ACHN (cell line): ENCODE measurements at places on chromosomes 5 and 9.

DNA sequence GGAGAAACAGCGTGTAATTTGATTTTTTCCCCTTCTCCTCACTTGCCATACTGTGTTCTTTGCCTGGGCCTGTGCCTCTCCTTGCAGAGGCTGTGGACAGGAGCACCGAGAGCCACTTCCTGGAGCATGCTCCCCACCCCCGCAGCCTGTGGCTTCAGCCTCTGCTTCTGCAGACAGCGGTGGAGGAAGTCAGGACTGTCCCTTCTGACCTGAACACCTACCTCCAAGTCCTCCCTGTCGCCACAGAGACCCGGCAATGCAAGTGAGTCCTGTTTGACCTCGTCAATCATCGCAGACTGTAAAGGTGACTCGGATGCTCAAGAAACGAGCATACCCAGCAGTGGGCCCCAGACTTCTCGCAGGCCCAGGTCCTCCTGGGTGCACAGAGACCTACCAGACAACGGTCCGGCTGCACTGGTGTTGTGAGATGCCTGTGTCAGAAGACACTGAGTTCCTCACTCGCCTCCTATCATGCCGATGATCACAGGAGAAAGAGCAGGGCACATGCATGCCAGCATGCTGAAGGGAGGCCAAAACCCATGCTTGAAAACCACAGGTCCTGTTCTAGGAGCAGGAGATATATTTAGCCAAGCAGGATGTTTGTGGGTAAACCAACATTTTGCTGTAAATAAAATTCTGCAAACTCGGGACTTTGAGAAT is 198.8 kb downstream of the AUH start:
- peak; percentile 9 for DNase-seq

- peak; percentile 27 for DNase-seq
These were observed 29.2 kb downstream of the NR2F1 start for GRCh38 chr5:93611976-93612854.

- no peak for DNase-seq
These were observed 178.0 kb downstream of the ACTL7B start for GRCh38 chr9:108677776-108678175.

- no peak for DNase-seq
These were observed 317.1 kb upstream of the CLINT1 start for GRCh38 chr5:158175934-158176481.

DNA sequence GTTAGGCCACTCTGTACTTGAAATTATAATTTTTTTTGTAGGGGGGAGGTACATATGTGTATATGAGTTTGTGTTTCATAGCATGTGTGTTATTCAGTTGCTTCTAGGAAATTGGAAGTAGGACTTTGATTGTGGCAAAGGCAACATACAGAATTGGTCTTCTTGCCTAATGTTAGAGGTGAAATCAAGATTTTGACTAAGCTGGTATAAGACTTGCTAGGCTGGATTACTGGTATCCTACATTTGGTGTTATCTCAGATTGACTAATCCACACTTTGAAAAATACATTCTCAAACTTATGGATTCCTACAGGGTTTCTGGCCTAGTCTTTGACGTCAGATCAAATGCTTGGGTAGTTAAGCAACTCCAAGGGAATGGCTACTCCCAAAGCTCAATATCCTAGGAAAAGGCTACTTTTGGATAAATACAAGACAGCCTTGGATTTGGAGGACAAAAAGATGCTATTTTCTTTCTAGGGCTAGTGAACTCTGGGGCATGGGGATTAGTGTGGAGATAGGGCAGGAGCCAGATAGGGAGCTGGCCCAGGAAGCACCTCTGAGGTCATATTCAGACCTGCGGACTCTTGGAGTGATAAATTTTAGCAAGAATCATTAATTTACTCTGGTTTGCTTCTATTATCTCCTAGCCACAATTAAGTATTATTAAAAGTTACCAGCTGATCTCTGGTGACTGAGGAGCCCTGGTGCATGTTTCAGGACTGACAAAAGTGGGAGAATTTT is 144.0 kb upstream of the RPS23 start:
- DNase-seq, result no peak

DNA sequence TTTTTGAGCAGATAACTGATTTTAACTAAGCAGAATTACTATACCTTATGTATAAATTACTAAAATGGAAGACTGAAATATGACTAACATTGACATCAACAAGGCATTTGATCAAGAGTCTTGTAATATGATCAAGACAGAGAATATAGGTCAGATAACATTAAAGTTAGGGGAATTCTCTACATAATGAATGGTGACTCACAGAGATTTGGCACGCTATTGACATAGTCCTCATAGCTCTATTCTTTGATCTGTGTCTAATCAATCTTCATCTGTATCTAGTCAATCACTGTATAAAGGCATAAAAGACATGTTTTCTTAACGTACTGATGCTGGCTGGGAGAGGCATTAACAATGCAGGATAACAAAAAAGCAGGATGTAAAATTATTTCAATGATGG is 17.4 kb downstream of the ABITRAM start:
- DNase-seq, result no peak

- DNase-seq, result no peak
These were observed 2.3 kb downstream of the NKX2-5 start for GRCh38 chr5:173232499-173233346.

DNA sequence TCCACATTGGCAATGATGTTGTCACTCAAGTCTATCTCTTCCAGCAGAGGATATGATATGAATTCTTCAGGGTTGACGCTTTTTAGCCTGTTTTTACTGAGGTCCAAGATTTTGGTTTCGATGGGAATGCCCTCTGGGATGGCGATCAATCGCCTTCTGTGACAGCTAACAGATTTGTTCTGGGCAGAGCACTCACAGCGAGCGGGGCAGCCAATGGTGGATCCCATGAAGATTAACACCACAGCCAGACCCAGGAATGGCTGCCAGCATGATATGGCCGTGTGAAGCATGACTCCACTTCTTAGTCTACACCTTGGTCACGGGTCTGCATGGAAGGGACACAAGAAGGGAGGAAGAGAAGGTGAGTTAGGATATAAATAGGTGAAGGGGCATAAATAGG is 377.1 kb upstream of the C9orf72 start:
- no peak for DNase-seq

DNA sequence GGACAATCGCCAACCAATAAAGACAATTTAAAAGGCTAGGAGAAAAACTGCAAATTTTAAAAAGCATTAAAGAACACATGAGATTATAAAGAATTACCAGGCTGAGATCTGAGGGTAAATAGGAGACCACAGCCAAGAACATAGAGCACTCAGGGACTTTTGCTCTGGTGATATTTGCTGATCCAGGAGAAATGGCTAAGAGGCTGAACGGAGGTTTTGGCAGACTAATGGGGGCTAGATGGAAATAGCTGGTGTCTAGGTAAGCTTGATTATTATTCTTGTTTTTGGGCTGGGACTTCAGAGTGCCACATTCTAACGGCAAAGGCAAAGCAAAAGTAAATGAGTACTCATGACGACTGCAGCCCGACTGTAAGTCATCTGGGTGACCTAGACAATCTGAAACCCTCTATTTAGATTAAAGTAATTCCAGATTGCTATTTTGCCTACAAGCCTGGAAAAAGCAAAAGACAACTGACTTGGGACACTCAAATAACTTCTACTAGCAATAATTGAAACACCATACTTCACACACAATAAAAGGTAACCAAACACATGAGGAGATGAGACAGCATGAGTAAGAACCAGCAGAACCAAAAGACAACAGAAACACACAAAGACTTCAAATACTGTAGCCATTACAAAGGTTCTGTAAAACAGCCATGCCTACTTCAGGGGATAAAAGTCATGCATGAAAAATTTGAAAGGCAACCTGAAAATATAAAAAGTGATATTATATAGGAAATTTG is 68.8 kb downstream of the JAKMIP2 start:
- no peak for DNase-seq

GRCh38 chr5:67259548-67260215 is 63.1 kb upstream of the CD180 start:
- no peak for DNase-seq

- peak; percentile 29 for DNase-seq
These were observed 160.2 kb downstream of the MACROH2A1 start for GRCh38 chr5:135238622-135239452.

DNA sequence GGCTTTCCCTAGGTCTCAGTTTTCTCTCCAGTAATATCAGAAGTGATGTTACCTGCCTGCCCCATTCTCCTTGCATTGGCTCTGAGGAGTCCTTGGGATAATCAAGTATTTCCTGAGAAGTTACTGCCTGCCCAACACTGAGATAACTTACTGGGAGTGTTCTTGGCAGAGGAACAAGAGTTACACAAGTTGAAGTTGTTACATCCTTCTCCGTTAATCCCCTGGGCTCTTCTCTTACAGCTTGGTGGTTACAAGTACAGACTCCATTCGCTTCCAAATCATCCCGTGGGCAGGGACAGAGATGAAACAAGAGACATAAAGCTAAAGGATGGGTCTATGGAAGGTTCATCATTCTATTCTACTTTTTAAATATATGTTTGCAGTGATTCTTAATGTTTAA is 74.1 kb upstream of the SAP30L start:
- DNase-seq, result no peak

GRCh38 chr5:125026867-125027731 is 280.7 kb upstream of the ZNF608 start:
- DNase-seq, result no peak

- no peak for DNase-seq
These were observed 38.4 kb downstream of the RASGRF2 start for GRCh38 chr5:80998590-80998979.

- DNase-seq, result no peak
These were observed 22.1 kb downstream of the LMX1B start for GRCh38 chr9:126635661-126636439.

GRCh38 chr5:168332042-168332441 is 40.6 kb downstream of the WWC1 start:
- DNase-seq, result no peak

DNA sequence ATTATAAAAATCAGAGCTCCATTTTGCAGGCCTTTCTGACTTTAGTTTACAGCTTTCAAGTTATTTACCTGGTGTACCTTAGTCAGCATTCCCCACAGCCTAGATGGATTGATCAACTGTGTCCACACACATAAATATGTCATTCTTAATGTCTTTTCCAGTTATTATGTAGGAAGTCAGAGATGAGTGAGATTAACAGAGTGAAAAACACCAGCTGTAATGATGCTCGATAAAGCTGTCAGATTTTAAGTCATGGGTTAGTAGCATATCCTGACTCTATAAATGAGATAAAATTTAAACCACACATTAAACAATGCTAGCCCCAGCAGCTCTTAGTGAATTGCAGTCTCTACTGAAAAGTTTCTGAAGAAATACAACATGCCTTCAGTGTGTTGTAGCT is 48.9 kb downstream of the NUDT12 start:
- no peak for DNase-seq

- DNase-seq, result no peak
These were observed 106.2 kb upstream of the CLINT1 start for GRCh38 chr5:157965040-157965678.

DNA sequence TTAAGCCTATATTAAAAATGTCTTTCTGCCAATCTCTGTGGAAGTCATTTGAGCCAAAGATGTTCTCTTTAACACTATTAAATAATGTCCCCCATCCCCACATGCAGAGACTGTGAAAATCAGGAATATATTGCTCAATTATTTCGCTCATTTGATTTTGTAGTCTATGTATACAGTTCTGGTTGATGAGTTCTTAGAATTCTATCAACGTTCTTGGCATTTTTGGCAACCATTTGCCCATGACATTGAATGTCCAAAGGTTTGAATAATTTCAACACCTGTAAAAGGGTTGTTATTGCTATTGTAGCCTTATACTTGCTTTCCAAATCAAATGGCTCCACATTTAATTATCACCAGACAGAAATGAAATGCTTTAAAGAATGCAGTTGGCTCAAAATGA is 536.1 kb downstream of the CAAP1 start:
- DNase-seq, result peak; percentile 6

DNA sequence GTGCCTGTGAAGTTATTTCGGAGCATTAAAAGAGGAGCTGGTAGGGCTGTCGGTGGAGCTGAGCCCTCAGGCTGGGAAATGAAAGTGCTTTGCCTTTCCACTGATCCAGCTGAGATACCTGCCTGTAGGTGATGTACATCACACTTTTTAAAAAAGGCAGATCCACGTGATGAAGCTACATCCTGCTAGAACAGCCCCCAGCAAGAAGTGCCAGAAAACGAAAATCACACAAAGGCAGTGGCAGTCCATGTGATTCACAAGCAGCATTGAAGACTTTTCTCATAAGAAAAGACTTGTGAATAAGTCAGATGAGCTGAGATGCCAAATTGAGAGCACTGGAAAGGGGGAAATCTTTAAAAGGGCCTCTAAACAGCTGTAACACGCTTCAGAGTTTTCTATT is 765.1 kb downstream of the PTPRD start:
- no peak for DNase-seq

DNA sequence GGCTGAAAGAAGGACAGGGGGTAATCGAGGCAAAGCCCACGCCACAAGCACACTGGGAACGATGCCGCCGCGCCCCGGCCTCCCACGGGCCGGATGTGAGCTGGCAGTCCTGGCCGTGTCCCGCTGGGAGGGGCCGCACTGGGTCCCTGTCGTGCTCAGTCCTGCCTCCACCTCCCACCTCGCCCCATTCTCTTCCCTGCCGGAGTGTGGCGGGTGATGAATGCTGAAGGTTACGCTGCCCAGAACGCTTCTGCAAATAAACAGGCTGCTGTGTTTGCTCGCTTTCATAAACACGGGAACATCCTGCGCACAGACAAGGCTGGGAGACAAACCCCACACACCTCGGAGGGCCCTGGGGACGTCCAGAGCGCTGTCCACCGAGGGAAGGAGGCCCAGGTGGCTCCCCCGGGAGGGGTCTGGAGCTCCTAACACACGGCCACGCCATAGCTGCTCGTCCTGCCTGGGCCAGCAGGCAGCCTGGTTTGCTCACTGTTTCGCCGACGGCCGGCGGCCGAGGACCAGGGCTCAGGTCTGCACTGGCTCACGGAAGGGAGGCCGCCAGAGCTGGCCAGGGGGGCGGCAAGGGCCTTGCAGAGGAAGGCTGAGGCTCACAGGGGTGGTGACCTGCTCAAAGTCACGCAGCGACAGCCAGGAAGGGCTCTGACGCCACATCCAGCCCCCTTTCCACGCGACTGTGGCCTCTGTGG is 2.3 kb downstream of the DNLZ start:
- no peak for DNase-seq

- no peak for DNase-seq
These were observed 69.4 kb downstream of the PSMB7 start for GRCh38 chr9:124345751-124346281.

GRCh38 chr5:7169240-7169878 is 226.6 kb upstream of the ADCY2 start:
- no peak for DNase-seq
